ENCODE measurements at places on chromosomes 11 and 22.
A peak's percentile ranks its signal among the peaks of the same experiment; 100 is the strongest.

DNA sequence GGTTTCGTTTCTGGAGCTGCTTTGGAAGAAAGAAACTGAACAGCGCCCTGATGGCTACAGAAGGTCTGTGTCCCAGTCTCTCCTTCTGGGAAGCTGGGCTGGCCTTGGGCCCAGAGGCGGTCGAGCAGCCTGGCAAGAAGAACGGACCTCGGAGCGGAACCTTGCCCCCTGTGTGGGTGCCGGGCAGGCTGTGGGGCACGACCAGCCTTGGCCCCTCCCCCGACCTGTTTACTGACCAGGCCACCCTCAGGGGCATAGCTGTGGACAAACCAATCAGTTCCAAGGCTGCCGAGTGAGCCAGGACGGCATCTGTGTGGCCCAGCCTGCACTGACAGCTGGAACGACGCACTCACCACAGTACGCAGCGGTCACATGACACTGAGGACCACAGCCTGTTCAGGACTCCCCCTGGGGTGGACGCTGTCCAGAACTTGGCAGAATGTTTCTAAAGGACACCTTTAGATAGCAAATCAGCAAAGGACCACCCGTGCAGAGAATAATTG, 7.2 kb downstream of the PIM3 start:
- DNase-seq: no peak

DNA sequence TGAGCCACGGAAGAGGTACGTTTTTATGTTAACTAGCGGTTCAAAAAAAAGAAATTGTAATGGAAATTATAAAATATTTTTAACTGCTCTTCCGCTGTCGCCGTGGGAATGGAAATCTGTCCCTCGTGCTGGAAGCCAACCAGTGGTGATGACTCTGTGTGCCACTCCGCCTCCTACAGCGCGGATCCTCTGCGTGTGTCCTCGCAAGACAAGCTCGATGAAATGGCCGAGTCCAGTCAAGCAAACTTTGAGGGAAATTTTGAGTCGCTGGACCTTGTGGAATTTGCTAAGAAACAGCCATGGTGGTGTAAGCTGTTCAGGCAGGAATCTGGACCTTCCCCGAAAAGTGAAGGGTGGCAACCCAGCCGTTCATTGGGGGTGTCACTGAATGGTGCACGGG, 2.9 kb upstream of the CBX7 start:
- DNase-seq: no peak

DNA sequence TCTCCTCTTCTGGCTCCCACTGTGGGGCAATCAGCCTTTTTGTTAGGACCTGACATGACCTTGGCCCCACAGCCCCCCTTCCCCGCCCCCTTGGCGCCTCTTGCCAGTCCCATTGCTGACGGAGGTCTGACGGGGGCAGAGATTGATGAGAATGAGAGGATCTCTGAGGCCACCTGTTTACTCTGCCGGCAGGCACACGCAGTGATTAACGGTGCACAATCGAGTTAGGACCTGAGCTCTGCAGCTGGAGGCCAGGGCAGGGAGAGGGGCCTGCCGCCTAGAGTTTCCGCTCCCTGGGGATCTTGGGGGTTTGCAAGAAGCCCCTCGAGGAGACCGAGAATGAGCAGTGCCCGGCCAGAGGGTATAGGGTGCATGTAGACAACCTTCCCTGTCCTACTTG, 6.8 kb upstream of the CHRM1 start:
- DNase-seq: no peak

DNA sequence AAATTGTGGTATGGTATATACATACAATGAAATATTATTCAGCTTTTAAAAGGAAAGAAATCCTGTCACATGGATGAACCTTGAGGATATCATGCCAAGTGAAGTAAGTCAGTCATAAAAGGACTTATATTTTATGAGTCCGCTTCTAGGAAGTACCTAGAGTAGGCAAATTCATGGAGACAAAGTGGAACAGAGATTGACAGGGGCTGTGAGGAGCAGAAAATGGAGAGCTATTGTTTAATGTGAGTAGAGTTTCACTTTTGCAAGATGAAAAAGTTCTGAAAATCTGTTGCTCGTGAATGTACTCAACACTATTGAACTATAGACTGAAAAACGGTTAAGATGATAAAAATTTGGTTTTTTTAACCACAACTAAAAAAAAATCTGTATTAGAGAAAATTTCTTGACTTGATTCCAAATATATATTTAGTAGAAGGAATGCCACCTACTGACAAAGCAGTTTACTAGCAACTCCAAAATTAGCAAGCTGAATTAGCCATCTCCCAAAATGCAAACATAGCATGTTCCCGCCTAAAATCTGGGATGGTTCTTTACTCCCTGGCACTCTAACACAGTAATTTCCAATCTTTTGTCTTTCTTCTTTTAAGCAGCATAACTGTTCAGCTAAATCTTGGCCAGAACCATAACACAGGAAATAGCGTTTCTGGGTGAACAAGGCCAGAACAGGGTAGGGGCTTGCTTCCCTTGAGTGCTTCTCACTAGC, 1.5 kb downstream of the UFD1 start:
- DNase-seq: peak; percentile 20

GRCh38 chr22:29284196-29284595, 16.1 kb downstream of the EWSR1 start:
- no peak for DNase-seq

DNA sequence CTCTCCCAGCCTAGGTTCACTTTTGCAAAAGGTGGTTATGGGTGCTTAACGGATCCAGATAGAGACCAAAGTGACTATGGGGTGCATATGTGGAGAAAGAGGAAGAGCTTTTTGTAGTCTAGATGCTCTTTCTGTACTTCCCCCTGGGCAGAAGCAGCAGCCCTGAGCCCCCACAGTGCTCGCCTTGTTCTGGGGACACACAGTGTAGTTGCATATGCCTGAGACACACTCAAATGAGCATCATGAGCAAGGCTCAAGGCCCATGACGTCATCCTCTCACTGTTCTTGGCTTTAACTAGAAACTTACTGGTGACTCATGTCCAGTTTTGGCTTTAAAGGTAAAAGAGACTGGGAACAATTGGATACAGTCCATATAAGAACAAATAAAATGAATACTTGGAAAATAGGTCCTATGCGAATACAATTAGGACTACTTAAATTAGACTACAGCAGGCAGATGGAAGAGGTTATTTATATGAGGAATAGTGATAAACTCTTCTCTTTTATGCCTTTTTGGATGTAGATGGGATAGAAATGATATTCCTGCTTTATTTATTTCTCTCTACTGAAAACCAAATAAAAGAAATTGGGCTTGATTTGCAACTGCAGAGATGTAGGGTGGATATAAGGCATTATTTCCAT, 20.1 kb upstream of the PEX26 start:
- peak; percentile 55 for DNase-seq

- DNase-seq: no peak
Measured at GRCh38 chr11:6813656-6814055, 14.2 kb upstream of the OR6A2 start.

GRCh38 chr11:5476186-5476819, 12.2 kb upstream of the OR52D1 start:
- DNase-seq: peak; percentile 68

DNA sequence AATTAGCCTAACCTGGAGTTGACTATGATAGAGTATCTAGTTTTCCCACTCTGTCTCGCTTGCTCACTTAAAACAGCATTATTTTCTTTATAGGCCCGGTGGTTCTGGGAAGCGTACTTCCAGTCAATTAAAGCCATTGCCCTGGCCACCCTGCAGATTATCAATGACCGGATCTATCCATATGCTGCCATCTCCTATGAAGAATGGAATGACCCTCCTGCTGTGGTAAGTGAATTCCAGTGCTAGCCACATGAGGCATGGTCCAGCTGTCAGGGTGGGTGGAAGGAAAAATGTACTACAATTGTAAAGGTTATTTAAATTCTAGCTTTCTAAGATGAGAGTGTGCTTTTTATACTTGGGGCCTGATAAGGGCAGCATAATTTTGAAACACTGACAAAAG, 76.0 kb downstream of the EXT2 start:
- DNase-seq: no peak

DNA sequence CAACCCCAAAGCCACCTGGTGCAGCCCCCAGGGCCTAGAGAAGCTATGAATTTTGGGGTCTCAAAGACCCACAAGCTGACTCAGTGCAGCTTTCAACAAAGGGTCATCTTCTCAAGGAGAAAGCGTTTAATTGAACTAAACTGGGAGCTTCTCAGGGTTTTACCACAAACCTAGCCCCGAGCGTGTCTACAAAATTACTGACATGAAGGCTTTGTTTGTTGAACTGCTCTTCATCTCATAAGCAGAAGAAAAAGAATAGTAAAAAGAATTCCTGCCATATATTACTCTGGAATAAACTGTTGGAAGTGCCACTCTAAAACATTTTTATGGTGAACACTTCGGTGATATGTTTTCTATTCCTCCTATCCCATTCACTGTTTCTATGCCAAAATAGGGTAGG, 50.8 kb upstream of the INCENP start:
- no peak for DNase-seq

DNA sequence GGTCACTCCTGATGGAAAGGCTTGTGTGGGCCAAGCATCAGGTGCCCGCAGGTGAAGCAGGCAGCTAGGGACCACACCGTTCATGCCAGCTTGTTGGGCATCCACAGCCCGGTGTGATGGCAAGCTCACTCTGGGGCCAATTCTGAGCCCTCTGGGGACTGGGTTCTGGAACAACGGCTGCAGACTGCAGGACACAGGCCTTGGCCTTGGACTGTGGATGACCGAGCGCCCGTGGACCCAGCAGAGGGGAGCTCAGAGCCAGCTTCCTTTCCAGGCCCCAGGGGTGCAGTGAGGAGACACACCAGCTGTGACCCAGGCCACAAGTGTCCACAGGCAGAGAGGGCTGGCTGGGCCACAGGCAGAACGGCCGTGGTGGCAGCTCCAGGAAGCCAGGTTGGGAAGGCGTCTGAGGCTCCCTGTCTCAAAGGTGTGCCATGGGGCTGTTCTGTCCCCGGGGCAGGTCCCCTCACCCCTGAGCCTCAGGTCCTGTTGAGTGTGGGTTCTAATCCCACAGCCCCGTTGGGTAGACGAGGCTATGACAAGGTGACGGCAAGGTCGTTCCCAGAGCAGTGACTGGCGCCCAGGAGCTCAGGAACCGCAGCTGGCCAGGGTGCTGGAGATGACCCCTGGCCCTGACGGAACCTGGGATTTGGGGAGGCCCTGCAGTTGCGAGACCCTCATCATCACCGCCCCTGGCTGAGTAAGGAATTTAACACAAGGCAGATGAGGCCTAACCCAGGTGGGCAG, 1079.4 kb downstream of the BRD1 start:
- DNase-seq: no peak

- DNase-seq: no peak
Measured at GRCh38 chr11:10478066-10478465, 23.0 kb downstream of the AMPD3 start.

DNA sequence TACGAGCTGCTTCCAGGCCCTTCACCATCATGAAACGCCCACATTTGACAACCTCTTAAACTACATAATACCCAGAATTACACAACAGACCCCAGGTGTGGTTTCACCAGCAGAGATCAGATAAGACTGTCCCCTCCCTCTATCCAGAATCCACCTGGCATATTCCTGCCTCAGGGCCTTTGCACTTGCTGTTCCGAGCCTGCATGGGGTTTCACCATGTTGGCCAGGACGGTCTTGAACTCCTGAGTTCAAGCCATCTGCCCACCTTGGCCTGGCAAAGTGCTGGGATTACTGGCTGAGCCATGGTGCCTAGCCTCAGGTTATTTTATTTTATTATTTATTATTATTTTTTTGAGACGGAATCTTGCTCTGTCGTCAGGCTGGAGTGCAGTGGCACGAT, 73.4 kb downstream of the FBXO7 start:
- no peak for DNase-seq

DNA sequence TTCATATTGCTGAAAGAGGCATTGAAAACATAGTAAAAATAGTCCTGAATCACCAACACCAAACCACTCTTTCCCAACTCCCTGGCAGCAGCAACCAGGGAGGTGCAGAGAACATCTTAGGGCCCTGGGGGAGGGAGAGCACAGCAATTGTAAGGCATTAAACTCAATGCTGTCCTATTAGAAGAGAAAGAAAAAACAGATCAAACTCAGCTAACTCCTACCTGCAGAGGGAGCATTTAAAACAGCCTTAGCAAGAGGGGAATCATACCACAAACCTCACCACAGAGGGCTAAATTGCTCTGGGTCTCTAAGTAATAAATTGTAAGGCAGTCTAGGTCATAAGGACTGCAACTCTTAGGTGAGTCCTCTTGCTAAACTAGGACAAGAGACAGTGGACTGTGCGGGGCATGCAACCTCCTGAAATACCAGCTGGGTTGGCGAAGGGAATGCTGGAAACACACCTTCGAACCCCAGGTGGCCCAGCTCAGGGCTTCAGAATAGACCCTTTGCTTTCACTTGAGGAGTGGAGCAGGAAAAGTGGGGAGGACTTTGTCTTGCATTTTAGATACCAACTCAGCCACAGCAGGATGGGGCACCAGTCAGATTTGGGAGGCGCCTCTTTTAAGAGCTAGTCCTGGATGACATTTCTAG, 697.1 kb upstream of the FAT3 start:
- DNase-seq: no peak

GRCh38 chr22:49785841-49786471, 41.7 kb downstream of the BRD1 start:
- peak; percentile 21 for DNase-seq

- DNase-seq: no peak
Measured at GRCh38 chr22:50251477-50252081, 514 bp upstream of the HDAC10 start.

- no peak for DNase-seq
Measured at GRCh38 chr11:73422886-73423285, 46.7 kb downstream of the RELT start.

DNA sequence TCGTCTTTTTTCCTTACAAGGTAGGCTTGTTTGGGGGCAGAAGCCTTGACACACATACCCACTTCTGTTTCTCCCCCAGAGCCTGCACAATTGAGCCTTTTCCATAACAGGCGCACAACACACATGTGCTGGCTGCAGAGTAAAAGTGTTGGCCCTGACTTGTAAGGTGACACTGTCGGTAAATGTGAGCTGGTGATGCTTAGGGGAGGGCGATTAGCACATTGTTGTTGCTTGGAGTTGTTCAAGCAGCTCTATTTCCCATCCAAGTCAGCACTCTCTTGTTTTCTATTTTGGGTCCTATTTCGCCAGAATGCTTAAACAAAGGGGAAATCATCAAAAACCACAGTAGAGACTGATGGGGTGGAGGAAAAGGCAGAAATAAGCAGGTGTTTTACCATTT, 51.9 kb upstream of the PTPRJ start:
- no peak for DNase-seq

- DNase-seq: no peak
Measured at GRCh38 chr11:131253656-131254151, 116.7 kb upstream of the NTM start.

DNA sequence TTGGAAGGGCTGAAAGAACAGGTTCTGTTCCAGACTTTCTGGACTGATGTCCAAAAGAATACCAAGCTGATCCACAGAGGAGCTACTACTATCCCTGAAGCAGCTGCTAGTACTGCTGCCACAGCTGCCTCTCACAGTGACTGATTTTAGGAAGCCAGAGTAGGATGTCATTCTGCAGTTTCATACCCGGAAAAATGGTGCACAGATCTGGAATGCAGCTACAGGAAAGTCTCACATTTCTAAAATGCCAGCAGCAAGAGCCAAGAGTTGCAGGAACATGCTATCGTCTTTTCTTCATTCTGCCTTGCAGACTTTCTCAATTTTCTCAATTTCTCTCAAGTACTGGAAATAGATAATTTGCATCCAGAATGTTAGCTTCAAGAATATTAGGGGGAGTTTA, 19.4 kb upstream of the CCDC179 start:
- DNase-seq: peak; percentile 17

Data from lung microvascular endothelial cell (primary cell).